ENCODE measurements at places on chromosomes 12 and 14.
A peak's percentile ranks its signal among the peaks of the same experiment; 100 is the strongest.

- DNase-seq: no peak
These were observed 48.1 kb upstream of the BICDL1 start for GRCh38 chr12:119940897-119941296.

- no peak for DNase-seq
These were observed 32.6 kb upstream of the NTF3 start for GRCh38 chr12:5399266-5399665.

- DNase-seq: no peak
These were observed 196.0 kb upstream of the SEL1L start for GRCh38 chr14:81729622-81730021.

GRCh38 chr14:22002860-22003284 is 329.3 kb upstream of the OR4E1 start:
- DNase-seq: no peak

GRCh38 chr12:107014055-107014454 is 27.1 kb upstream of the MTERF2 start:
- no peak for DNase-seq

GRCh38 chr12:32505067-32505945 is 105.9 kb downstream of the FGD4 start:
- DNase-seq: no peak

DNA sequence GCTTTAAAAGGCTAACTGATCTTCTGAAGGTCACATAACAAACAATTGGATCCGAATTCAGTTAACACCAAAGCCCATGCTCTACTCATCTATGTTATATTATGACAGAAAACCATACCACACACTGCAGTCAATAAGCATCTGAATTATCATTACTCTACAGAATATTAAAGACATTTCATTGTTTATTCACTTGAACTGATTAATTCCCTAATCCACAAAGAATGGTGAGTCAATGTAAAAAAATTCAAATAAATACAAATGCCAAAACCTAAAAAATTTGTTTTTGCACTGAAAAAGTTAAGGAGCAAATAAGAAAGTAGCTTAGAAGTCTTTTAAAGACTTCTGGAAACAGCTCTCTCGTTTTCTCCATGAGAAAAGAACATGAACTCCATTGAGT is 13.7 kb downstream of the NID2 start:
- DNase-seq: no peak

GRCh38 chr12:96437171-96437445 is 36.9 kb upstream of the CDK17 start:
- DNase-seq: no peak

- DNase-seq: no peak
These were observed 66.8 kb downstream of the GLRX5 start for GRCh38 chr14:95601650-95602049.

GRCh38 chr14:95408731-95409476 is 89.2 kb upstream of the CLMN start:
- DNase-seq: no peak

GRCh38 chr12:101889211-101889752 is 11.9 kb downstream of the DRAM1 start:
- DNase-seq: no peak

GRCh38 chr12:15561396-15561795 is 227.8 kb downstream of the EPS8 start:
- DNase-seq: no peak

DNA sequence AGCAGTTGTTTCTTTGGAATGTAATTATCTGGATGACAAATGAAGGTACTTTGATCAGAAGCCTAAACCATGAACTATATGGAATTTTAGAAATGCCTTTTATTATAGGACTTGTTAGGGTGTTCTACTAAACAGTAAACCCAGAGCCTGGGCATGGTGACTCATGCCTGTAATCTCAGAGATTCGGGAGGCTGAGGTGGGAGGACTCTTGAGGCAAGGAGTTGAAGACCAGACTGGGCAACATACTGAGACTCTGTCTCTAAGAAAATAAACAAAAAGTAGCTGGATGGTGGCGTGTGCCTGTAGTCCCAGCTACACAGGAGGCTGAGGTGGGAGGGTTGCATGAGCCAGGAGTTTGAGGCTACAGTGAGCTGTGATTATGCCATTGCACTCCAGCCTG is 23.9 kb downstream of the PALS1 start:
- DNase-seq: no peak

DNA sequence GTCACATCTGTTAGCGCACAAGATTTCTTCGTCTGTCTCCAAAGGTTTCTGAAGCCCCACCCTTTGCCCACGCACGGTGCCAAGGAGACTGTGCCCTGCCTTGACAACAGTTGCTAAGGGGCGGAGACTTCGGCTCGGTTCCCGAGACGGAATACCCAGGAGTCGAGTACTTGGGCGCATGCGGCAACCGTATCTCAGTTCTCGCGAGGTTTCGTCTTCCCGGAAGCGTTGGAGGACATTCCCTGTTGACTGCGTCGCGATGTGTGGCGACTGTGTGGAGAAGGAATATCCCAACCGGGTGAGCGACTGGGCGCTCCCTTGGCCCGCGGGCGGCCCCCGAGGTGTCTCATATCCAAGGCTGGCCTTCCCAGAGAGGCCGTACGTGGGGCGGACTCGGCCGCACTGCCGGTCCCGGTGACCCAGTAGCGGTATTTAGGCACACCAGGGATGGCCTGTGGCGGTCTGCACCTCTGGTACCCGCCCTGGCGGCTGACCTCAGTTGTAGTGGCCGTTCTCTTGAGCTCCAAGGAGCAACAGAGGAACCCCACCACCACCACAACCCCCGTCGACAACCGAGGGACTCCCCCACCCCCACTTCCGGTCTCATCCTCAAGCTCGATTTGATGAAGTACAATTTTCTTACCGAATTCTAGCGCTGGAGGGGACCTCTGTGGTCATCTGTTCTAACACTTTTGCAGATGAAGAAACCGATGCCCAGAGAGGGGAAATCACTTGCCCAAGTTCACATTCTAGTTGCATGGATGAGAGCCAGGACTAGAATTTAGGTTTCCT is at the start of gene CHURC1:
Gene CHURC1 (plus strand): TSS at position 219 of the 792 bp plus-strand sequence. CDS start 41 bp downstream, at position 260.
- peak; percentile 82 for DNase-seq

GRCh38 chr12:117835156-117835555 is 133.6 kb downstream of the KSR2 start:
- DNase-seq: no peak

DNA sequence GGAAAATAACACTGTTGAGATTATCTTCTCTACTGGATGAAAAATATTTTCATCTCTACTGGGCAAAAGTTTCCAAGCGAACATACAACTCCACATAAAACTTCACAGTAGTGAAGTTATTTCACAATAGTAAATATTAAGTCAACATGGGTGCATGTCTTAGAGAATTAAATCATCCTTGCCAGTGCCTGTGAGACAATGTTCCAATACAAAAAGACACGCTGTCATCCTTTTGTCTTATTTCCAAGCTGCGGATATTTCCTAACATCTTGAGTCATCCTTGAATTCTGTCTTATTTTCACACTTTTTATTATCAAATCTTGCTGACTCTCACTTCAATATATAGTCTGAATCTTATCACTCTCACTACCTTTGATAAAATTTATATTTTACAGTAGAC is 142.9 kb upstream of the KITLG start:
- no peak for DNase-seq

DNA sequence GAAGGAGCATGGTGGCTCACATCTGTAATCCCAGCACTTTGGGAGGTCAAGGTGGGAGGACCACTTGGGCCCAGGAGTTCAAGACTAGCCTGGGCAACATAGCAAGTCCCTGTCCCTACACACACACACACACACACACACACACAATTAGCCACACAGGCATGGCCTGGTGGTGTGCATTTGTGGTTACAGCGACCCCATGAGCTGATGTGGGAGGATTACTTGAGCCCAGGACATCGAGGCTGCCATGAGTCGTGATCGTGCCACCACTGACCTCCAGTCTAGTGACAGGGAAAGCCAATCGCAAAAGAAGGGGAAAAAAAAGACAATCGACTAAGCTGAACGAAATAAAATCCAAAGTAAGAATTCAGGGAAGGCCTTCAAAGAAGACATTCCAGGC is 67.9 kb downstream of the TBX3 start:
- DNase-seq: no peak

DNA sequence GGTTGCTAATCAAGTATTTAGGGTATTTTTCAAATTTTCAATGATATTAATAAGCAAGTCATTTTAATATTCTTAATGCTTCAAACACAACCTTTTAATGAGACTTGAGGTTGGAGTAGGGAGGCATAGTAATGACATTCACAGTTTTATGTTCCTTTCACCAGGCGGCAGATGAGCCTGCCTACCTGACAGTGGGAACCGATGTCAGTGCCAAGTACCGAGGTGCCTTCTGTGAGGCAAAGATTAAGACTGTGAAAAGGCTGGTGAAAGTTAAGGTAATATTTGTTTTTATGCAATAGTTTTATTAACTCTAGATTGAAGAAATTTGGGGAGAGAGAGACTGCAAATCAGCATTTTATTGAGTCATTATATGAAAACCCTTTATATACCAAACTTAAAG is 3.1 kb downstream of the ARID4A start:
- no peak for DNase-seq

GRCh38 chr12:74918291-74918690 is 291.3 kb downstream of the KCNC2 start:
- DNase-seq: no peak

- no peak for DNase-seq
These were observed 217.9 kb upstream of the BTG1 start for GRCh38 chr12:92363295-92364146.

GRCh38 chr14:34548472-34548981 is 9.0 kb upstream of the EAPP start:
- DNase-seq: no peak

- DNase-seq: no peak
These were observed 13.7 kb downstream of the RMST start for GRCh38 chr12:97476255-97476654.

DNA sequence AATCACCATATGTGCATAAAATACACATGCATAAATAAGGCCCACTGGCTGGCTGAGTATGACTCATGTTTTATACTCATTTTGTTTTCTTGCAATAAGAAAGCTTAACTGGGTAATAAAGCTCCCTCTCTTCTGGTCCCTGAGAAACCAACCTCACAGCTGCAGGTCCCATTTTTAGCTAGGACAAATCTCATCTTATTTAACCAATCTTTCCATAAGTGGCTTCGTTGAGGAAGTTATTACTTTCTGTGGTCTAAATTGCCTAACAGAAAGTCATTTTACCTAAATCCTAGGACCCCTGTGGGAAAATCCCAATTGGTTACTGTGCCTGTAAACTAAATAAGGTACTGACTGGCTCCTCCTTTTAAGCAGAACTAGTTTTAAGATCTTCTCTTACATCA is 232.8 kb upstream of the FBXO33 start:
- DNase-seq: no peak

- no peak for DNase-seq
These were observed 96.5 kb downstream of the LGMN start for GRCh38 chr14:92651758-92652406.

DNA sequence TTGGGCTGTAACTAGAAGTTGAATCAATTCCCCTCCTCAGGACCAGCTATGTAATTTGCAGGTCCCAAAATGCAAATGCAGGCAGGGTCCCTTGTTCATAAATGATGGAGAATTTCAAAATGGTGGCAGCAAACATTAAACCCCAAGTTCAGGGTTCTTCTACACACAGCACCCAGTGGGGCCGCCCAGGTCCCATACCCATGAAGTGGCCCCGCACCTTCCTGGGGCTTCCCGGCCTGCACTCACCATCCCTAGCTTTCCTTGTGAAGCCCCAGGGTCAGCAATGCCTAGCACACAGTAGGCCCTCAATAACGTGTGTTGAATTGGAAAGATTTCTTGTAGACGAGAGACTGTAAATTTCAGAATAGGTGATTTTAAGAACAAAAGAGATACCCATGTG is 76.0 kb downstream of the NTF3 start:
- DNase-seq: no peak

DNA sequence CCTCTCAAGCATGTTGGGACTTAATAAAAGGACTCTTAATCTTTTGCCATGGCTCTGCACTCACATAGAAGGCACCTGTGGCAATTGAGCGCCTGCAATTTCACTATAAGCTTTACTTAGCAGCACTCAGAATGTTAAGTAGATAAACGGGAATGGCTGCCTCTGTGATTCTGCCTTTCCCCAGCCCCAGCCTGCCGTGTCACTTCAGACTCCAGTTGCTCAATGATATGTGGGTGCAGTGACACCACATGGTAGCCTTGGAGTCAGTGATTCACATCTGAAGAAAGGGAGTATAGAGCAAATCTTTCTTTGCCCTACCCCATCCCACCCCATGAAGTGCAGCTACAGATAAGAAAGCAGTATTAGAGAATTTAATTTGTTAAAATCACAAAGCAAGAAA is 96.1 kb downstream of the ZFC3H1 start:
- DNase-seq: no peak

GRCh38 chr14:90293766-90294730 is 37.7 kb downstream of the NRDE2 start:
- DNase-seq: no peak

DNA sequence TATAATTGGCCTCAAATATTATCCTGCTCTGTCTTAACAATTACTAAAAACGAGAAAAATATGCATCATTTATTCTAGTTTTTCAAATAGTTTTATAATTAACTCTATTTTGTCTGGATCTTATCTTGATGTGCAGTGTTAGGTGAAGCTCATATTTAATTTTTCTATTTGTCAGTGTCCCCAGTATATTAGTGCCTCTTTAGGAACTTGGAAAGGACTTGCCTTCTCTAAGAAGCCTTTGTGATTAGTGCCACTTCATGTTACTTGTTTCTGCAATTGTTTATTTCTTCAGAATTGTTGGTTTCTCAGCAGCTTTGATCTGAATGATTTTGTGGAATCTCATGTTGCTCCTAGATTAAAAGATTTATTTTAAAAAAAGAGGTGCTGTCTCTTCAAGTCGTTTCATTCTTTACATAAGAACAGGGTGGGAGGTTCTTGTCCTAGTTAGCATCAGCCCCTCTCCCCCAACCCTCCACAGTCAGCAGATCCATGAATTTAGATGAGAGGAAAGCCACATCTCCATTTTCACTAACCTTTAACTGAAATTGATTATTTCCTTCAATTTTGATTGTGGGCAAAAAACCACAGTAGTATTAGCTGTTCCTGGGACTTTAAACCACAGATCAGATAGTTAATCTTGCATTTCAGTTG is 434.4 kb downstream of the RAD51B start:
- no peak for DNase-seq

- no peak for DNase-seq
These were observed 53.7 kb upstream of the PLEKHA5 start for GRCh38 chr12:19075711-19076340.

- DNase-seq: no peak
These were observed 41.4 kb downstream of the PTGER2 start for GRCh38 chr14:52355526-52355925.

- DNase-seq: no peak
These were observed 6.8 kb downstream of the WDHD1 start for GRCh38 chr14:55019968-55020554.

DNA sequence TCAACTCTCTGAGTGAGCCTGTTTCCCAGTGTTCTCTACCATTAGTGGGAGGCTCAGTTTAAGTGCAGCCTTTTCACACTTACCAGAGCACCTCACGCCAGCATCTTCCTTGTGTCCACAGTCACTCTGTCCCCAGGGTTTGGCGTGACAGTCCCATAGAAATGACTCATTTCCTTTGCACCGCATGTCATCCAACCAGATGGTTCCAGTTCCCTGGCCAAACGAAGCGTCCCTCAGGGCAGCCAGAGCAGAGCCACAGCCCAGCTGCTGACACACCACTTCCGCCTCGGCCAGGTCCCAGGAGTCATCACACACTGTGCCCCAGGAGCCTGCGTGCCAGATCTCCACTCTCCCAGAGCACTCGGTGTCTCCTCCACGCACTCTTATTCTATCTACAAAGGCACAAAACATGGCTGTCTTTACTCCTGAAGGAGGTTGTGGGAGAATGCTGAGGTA is 65.4 kb downstream of the ACSM4 start:
- no peak for DNase-seq

GRCh38 chr12:86838711-86839110 is 582.5 kb upstream of the MGAT4C start:
- no peak for DNase-seq

GRCh38 chr14:104549536-104550339 is 29.8 kb upstream of the C14orf180 start:
- no peak for DNase-seq

Measured in esophagus squamous epithelium (tissue), 5 donors.